ENCODE measurements at places on chromosomes 1 and 21.

DNA sequence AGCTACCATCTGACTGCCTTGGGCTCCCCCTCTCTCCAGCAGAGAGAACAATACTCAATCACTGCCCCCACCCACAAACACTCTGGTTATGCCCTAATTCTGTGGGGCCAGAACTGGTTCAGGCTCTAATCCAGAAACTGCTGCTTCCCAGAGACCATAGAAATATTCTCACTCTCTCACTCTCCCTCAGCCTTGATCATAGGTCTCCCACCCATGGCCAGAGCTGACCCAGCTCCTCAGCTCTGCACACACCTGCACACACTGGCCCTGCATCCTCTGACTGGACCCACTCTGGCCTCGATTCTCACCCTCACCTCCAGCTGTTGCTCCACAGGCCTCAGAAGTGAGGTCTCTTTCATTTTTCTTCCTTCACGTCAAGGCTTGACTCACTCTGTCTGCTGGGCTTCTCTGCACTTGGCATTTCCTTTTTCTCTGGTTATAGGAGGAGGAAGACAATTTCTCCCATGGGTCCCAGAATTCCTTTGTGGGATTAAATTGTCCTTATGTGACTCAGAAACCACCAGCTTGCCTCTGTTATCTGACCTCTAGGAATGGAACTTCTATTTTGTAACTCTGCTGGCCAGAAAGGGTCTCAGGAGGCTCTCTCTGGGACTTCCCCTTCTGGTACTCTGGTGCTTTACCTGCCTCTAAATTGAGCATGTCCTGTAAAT is 15.6 kb upstream of the ZMYM6 start:
- no peak for DNase-seq

GRCh38 chr21:25903607-25904006 is 168.8 kb downstream of the GABPA start:
- DNase-seq, result no peak

DNA sequence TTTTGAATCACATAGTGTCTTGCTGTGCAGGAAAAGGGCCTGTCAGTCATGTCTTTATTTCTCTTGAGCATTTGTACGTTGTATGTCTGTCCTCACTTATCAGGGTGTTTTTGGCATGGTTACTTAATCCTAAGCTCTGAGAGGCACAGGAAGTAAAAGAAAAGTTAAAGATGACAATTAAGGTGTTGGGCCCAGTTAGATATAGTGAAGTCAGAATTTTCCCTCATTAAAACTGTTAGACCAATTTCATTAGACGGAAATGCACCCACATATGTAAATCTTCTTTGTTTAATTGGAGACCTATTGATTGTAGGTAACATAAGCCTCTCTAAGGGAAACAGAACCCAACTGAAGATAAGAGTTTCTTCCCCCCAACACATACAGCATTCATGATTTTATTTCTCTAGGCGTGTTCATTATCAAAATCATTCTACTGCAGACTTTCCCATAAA is 21.9 kb downstream of the NFIA start:
- no peak for DNase-seq

DNA sequence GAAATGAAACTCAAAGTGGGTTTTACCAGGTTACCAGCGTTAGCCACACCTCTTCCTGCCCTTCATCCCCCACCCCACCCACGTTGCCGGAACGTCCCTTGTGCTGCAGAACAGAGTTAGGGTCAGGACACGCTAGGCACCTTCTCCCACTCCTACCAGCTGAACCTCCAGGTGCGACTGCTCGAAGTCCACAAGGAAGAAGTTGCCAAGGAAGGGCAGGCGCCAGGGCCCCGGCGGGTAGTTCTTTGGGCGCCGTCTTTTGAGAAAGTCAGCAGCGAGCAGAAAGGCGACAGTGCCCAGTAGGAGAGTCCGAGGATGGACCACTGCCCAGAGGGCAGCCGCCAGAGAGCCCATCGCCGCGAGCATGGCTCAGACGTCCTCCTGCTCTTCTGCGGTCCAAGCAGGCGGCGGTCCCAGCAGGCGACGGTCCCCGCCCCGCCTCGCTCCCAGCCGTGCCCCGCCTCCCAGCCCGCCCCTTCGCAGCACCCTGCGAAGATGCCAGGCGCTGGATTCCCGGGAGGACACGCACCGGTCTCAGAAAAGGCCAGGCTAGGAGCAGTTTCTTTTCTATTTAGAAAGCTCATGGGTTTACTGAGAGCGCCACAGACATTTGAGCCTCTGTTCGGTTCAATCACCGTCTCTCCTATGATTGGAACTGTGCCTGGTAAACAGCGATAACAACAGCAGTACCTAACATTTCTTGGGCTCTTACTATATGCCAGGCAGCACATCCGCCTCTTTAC is at the start of gene CYP2J2:
TSS of gene CYP2J2 (minus strand) at position 393 of the 743 bp plus-strand sequence. CDS start at position 366, 27 bp downstream.
- no peak for DNase-seq

DNA sequence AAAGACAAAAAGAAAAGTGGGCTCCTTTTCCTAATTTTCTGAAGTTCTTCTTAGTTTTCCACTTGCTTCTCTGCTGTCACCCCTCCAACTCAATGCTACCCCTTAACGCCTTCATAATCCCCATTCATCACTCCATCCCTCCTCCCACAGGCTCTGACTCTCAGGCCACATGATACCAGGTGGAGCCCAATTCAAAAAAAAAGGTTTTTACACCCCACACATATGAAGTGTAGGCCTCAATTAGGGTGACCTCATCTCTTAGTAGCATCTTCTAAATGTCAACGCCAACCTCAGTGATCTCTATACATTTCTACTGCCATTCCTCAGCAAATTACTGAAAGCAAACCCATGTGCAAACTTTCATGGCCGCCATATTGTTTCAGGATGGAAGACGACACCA is 6.4 kb downstream of the SSBP3 start:
- no peak for DNase-seq

- DNase-seq, result no peak
Observed at GRCh38 chr1:94719926-94720793, 100.0 kb upstream of the SLC44A3 start.
